ENCODE measurements at places on chromosomes 3 and 15.

GRCh38 chr3:184786280-184786941 lies 25.6 kb upstream of the VPS8 start:
- no peak for DNase-seq

- DNase-seq: no peak
Observed at GRCh38 chr15:32877252-32878019, 159.6 kb downstream of the GREM1 start.

DNA sequence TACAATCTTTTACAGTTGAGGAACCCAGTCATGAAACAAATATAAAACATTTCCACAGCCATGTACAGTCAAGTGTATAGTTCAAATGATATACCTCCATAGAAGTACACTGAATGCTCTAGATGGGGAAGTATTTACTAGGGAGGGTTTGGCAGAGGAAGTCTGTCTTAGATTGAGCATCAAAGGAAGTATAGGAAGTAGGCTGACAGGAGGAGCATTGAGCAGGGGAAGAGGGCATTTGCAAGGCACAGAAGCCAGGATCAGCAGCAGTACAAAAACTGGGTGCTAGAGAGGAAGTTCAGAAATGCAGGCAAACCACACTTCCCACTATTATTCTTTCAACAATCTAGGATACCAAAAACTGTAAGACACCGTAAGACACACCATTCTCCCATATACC lies 122.6 kb downstream of the ANO10 start:
- DNase-seq: no peak

GRCh38 chr15:72375501-72375845 lies 341 bp downstream of the HEXA start:
- no peak for DNase-seq

GRCh38 chr3:156037356-156037755 lies 83.0 kb upstream of the KCNAB1 start:
- no peak for DNase-seq

- DNase-seq: no peak
Observed at GRCh38 chr3:109275702-109276293, 40.5 kb downstream of the DPPA2 start.

GRCh38 chr3:179546814-179547241 lies 15.9 kb upstream of the ACTL6A start:
- no peak for DNase-seq

DNA sequence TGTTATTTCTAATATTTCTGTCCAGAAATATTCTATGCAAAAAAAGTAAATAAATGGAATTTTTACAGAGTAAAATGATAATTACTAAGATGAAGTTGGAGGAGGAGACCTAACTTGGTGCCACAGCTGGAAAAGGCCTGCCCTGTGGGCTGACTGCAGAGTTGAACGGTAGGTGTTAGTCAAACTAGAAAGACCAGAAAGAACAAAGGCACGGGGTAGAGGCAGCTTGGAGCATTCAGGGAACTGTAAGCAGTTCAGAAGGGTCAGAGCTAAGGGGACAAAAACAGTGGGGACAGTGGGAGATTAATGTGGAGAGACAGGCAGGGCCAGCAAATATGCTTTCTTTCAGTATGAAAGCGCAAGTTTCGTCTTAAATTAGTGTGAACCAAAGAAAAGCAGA lies 39.3 kb upstream of the PTPRG start:
- no peak for DNase-seq

- DNase-seq: no peak
Observed at GRCh38 chr3:10205451-10206165, 40.9 kb downstream of the IRAK2 start.

- DNase-seq: no peak
Observed at GRCh38 chr3:1727242-1727641, 371.4 kb upstream of the CNTN4 start.

All from stimulated activated CD4-positive, alpha-beta T cell treated with anti-CD3 and anti-CD28 coated beads, Interleukin-15, amount 100 ng/mL, for 48 hours (primary cell).